ENCODE measurements at places on chromosomes 4 and X.

GRCh38 chr4:168386002-168386401 is 67.5 kb upstream of the DDX60 start:
- DNase-seq = no peak

GRCh38 chr4:128703948-128704347 is 105.6 kb upstream of the JADE1 start:
- DNase-seq = no peak

- no peak for DNase-seq
Measured at GRCh38 chr4:14787894-14788293, 214.4 kb upstream of the CPEB2 start.

- DNase-seq = no peak
Measured at GRCh38 chr4:99117876-99118693, 26.0 kb downstream of the ADH4 start.

DNA sequence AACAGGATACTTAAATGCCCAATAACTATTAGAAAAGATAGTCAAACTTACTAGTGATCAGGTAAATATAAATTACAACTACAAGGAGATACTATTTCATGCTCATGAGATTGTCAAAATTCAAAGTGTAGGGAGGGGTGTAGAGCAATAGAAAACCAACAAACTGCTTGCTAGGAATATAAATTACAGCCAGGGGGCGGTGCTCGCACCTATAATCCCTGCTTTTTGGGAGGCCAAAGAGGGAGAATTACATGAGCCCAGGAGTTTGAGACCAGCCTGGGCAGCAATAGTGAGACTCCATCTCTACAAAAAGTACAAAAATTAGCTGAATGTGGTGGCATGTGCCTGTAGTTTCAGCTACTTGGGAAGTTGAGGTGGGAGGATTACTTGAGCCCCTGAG is 556.5 kb upstream of the NR3C2 start:
- DNase-seq = no peak

DNA sequence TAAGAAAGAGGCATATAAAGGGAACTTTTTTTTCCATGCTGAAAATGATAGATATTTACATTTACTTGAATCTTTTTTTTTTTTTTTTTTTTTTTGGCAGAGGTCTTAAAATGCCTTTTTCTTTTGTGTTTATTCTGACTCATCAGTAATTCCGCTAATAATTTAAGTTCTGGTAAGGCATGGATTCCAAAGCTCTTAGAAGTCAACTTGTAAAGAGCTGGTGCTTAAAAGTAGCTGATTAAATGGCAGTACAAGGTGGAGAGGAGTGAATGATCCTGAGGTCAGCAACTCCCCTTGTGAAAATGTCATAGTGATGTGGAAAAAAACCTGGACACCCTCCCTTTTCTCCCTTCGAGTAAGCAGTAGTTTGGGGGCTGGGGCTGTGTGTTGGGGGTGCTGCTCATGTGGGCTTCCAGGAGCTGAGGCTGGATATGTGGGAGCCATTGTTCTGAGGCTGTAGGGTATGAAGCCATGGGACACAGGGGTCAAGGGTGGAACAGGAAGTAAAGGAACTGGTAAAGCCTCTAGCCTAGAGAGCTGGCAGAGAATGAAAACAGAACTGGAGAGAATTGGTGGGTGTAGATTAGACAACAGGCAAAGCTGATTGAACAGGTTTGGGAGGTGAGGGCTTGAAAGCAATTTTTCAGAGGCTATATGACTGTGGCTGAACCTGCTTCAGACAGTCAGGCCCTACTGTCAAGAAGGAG is 41.0 kb upstream of the PITX2 start:
- no peak for DNase-seq

DNA sequence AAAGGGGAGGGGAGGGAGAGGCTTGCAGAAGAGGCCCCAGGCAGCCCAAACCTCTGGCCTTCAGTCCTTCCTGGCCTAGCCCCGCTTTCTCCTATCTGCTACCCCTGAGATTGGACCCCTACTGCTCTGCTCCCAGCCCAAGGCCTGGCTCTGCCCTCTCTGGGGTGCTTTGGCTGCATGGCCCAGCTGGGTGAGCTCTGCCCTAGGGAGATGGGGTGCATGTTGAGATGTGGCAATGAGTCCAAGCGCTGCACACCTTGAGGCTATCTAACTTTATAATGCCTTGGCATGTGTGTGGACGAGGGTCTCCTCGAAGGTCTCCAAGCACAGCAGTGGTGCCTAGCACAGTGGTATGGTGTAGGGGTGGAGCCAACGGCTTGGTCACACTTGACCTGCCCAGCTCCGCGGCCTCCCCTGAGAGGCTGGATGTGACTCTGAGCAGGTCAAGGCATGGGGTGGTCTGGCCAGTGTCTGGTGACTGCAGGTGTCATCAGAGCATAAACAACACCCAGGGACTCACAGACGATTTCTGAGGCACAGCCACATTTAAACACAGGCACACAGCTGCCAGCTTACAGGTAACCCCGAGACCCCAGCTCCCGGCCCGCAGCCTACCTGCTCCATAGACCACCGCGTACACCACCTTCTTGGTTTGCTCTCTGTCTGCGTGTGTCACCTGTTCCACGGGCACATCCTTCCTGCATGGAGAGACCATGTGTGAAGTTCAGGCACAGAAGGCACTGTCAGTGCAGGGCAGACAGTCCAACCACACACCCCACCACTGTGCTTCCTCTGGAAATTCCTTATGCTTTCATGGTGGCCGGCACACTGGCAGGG is 36.3 kb downstream of the NAT8L start:
- DNase-seq = no peak

- no peak for DNase-seq
Measured at GRCh38 chr4:243426-243825, 61.8 kb downstream of the ZNF732 start.

DNA sequence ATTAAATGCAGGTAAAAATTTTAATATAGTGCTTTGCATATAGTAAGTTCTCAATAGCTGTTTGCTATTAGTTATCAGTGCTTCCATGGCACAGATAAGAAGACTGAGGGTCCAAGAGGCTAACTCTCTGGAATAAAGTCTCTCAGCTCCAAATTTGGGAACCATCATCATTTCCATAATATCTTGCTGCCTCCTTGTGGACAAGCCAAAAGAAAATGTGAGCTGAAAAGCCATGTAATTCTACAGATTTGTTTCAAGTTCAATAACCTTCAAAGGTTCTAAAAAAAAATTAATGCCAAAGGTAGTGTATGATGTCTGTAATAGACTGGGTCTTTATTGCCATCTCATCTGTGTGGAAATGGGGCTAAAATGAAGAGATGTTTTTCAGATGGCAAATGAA is 136.9 kb upstream of the VCX start:
- DNase-seq = no peak
